Activated gamma-delta T cell treated with Interleukin-2 at 50 U/mL for 16 hours (primary cell): ENCODE measurements at places on chromosomes 5 and 9.

- DNase-seq: no peak
Measured at GRCh38 chr5:147223948-147224791, 10.7 kb upstream of the STK32A start.

GRCh38 chr5:58444805-58445204 lies 15.1 kb downstream of the PLK2 start:
- no peak for DNase-seq

DNA sequence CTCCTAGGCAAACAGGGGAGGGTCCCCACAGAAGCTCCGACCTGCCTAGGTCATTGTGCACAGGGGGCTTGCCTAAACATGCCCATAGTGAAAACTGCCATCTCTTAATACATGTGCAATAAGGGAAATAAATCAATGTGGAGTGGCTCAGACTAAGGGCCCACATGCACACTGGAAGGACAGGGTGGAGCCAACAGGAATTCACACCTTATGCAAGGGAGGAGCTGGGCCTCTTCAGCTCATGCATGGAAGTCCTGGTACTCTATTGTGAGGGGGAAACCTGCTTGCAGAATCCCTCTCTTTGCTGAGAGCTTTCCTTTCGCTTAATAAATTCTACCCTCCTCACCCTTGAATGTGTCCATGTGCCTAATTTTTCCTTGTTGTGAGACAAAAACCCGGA lies 815.8 kb downstream of the EFNA5 start:
- no peak for DNase-seq

DNA sequence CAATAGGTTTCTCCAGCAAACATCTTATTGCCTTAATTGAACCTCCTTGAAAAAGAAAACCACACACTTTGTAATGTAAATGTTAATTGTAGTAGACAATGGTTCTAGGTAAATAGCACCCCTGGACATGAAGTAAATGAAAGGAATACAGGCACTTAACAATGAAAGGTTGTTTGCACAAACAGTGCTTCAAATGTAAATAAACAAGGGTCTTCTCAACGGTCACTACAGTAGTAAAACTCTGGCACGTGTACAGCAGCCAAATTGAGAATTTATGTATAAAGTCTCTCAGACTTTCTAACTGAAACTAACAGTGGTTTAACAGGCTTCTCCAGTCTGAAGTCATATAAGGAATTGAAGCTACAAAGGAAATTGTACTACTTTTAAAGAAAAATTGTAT lies 218.3 kb downstream of the MEF2C start:
- no peak for DNase-seq

DNA sequence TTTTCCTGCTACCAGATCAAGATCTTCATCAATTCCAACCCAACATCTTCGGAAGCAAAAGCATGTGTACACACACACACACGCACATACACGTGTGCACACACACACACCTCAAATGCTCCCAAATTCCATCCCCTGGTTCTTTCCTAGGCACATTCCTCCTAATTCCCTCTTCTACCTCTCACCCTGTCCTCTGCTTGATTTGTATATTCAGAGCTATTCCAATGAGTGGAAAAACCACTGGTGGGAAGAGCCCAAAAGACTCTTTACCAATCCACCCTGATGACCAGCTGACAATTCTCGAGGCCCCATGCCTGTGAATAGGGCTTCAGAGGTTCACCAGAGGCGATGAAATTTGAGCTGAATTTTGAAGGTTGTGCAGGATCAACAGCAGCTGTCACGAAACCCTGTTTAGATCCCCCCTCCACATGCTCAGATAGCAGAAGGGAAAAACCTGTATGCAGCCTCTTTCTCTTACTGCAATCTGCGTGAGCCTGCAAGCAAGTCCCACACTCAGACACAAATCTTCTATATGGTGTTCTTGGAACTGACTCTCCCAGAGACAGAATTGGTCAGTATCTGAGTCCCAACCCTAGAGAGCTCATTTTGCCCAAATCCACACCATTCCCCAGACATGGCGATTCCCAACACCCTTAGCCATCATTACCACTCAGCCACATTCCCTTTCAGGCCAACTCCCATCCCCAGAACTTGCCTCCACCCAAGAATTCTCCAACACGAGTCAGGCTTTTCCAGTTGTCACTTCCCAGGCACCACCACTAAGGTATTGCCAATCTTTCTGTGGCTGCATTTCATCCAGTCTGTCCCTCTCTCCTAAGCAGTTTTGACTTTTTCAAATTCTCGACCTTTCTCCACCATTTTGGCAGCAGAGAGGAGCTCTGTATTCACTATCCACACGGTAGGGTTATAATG lies 4.3 kb upstream of the TRIO start:
- no peak for DNase-seq

- no peak for DNase-seq
Measured at GRCh38 chr5:131513780-131514179, 121.2 kb downstream of the RAPGEF6 start.

DNA sequence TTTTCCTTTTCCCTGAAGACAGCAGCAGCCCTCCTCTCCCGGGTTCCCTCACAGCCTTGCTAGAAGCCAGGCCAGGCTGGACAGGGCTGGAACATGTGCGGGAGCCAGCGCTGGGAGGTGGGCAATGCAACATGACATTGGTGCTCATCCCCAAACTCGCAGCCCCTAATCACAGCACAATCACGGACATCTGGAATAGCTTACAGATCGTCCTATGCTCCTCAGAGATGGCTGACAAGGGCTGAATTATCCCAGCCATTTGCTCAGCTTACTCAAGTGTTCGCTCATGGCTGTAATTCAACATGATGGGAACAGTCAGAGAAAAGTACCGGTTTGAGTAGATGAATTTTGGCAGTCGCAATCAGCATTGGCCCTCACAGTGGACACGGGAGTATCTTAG lies 49.8 kb downstream of the FSTL4 start:
- no peak for DNase-seq
